CD4-positive, alpha-beta T cell treated with Interleukin-15 for 4 hours (primary cell): ENCODE measurements at places on chromosomes 4 and X.
A peak's percentile ranks its signal among the peaks of the same experiment; 100 is the strongest.

DNA sequence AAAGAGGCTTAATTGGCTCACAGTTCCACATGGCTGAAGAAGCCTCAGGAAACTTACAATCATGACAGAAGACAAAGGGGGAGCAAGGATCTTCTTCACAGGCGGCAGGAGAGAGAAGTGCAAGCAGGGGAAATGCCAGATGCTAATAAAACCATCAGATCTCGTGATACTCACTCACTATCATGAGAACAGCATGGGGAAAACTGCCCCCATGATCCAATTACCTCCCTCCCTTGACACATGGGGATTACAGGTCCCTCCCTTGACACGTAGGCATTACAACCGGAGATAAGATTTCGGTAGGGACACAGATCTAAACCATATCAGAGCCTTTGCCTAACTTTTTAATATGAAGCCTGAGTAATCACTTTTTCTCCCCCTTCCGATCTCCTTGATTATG lies 43.7 kb upstream of the MAPK10 start:
- no peak for DNase-seq

GRCh38 chr4:15374656-15375055 lies 53.2 kb upstream of the C1QTNF7 start:
- DNase-seq: no peak

- no peak for DNase-seq
Observed at GRCh38 chrX:119093991-119094735, 21.4 kb downstream of the CT47C1 start.

GRCh38 chrX:150159537-150159936 lies 203.6 kb upstream of the MAMLD1 start:
- no peak for DNase-seq

GRCh38 chr4:7738458-7739076 lies 201.1 kb downstream of the AFAP1 start:
- DNase-seq: no peak

DNA sequence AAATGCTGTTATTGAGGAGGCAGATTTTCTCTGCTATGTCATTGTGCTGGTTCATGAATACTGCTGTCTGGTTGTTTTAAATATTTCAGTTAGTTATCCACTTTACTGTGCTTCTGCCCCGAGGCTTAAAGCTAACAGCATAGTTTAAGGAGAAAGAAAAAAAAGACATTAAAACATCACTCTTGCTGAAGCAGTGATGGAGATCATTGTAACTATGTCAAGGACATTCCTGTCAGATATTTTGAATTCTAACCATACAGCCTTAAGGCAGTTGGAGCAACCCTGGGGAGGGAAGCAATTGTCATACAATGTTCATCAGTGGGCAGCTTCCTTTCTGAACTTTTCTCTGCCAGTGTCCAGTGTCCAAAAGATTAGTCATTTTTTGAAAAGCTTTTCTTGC lies 199.0 kb upstream of the DDX53 start:
- no peak for DNase-seq

GRCh38 chr4:25069014-25069413 lies 38.3 kb upstream of the LGI2 start:
- DNase-seq: no peak

DNA sequence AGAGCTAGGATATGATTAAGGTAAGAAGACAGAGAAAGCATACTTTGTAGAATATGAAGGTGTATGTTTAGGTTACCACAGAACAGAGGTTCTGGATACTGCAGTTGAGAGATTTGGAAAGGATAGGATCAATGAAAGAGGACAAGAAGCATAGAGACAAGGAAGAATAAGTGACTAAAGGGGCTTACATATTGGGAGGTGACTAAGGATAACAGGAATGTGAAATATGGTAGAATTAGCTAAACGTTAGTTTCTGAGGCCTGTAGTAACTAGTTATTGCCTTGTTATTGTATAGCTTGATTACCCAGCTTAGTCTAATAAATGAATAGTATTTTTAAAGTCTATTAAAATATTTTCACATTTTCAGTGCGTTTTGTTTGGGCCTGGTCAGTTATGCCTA lies 38.2 kb downstream of the CENPI start:
- no peak for DNase-seq

DNA sequence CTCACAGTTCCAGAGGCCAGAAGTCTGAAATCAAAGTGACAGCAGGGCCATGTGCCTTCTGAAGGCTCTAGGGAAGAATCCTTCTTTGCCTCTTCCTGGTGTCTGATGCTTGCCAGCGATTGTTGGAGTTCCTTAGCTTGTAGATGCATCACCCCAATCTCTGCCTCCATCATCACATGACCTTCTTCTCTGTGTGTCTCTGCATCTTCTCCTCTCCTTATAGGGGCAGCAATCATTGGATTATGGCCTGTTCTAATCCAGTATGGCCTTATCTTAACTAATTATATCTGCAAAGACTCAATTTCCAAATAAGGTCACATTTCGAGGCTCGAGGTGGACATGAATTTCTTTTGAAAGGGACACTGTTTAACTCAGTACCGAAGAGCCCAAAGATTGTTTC lies 71.7 kb upstream of the RAI2 start:
- DNase-seq: no peak

GRCh38 chr4:183674153-183674552 lies 15.1 kb downstream of the TRAPPC11 start:
- DNase-seq: no peak

GRCh38 chr4:139279760-139280620 lies at the start of gene MGARP:
MGARP (minus strand) TSS chr4:139280225; CDS start chr4:139280158, 67 bp downstream.
- no peak for DNase-seq

- no peak for DNase-seq
Observed at GRCh38 chr4:168853770-168854169, 156.3 kb downstream of the CBR4 start.

DNA sequence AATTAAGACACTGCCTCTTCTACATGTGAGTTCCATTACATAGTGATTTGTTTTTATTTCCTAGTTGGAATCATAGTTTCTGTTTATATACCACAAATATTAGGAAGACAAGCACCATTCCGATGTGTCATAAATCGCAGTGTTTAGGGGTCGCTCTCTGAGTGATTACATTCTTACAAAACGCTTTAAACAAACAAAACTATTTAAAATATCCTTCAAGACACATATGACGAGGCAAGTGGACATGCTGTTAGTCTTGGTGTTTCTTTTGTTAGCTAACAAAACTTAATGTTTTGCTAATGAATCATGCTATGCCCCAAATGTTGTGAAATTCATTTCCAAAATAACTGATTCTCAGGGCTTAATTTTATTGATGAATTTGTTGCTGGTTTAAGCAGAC lies 1219.3 kb upstream of the PRKX start:
- DNase-seq: no peak

DNA sequence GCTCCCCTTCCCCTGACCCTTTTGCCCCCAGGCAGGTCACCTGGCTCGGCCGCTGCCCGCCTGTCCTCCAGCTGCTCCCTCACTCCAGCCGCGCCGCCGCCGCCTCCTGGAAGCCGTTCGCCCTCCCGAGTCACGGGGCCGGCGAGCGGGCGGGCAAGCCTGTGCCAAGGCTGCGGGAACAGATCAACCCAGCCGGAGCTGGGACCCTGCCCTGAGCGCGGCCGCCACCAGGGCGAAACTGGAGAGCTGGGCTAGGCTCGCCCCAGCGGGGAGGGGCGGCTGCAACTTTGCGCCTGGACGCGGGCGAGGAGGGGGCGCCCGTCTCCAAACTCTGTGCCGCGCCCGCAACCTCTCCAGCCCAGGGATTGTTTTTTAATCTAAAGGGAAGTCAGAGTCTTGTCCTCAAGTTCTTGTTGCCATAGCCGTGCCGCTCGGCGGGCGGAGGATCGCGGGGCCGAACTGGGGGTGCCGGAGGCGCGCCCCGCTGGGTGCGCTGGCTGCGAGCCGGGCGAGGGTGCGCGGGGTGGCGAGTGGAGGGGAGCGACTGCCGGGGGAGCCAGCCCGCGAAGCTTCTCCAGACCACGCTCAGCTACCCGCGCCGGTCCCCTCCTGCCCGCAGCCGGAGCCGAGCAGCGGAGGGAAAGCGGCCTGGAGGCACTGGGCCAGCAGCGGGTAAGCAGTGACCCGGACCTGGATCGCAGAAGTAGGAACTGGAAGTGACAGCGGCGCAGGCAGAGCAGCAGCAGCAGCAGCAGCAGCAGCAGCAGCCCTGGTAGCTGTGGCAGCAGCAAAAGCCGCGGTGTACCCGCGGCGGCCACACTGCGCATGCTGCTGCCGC lies 13.4 kb downstream of the ARHGEF6 start:
- peak; percentile 35 for DNase-seq

DNA sequence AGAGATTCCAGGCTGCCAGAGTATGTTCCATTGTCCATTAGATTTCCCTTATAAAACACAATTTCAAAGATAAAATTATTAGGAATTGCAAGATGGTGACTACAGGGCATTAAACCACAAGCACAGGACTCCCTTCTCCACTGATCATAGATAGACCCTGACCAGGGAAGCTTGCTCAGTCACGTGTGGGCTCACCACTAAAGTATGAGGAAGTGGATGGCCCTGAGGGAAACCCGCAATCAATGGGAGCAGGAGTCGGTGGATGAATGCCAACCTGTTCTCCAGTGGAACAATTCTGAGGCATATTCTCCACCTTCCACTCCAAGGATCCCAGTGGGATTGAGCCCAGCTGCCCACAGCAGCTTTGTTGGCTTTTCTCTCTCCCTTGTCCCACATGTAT lies 515.7 kb downstream of the BCOR start:
- DNase-seq: no peak

GRCh38 chr4:56426273-56426672 lies 9.1 kb downstream of the PPAT start:
- DNase-seq: no peak

DNA sequence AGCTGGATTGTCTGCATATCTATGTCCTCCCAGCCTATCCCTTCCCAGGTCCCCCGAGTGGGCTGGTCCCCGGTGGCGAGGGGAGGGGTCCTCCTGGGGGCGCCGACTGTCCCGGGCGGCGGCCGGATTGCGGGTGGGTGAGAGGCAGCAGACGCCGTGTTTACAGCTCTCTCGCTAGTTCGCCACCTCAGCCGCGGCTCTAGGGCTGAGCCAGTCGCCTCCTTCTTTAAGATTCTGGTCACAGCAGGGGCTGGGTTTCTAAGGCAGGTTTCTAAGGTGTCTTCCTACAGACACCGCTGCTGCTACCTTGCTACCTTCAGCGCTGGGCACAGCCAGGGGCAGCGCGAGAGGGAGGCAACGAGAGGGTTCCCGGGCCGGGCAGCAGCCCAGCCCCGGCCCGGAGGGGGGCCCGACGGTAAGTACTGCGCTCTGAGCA lies 57.2 kb downstream of the FRMPD3 start:
- DNase-seq: no peak

DNA sequence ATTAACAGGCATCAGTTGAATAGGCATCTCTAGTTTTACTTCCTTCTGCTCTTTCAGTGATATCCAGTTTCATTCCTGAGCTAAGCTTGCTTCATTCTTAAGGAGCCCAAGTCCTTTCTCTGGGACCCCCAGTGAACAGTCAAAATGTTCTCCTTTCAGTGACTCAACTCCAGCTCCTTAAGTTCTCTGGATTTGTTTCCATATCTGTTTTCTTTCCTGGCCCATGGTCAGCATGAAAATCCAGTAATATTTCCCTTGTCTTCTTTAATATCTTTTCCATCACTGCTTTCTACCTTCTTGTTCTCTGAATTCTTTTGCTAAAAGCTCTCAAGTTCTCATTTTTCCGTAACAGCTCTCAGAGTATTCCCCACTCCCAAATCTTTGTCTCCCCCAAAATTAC lies 25.5 kb downstream of the ADGRL3 start:
- no peak for DNase-seq

GRCh38 chr4:101774807-101775206 lies 15.7 kb upstream of the BANK1 start:
- DNase-seq: no peak

DNA sequence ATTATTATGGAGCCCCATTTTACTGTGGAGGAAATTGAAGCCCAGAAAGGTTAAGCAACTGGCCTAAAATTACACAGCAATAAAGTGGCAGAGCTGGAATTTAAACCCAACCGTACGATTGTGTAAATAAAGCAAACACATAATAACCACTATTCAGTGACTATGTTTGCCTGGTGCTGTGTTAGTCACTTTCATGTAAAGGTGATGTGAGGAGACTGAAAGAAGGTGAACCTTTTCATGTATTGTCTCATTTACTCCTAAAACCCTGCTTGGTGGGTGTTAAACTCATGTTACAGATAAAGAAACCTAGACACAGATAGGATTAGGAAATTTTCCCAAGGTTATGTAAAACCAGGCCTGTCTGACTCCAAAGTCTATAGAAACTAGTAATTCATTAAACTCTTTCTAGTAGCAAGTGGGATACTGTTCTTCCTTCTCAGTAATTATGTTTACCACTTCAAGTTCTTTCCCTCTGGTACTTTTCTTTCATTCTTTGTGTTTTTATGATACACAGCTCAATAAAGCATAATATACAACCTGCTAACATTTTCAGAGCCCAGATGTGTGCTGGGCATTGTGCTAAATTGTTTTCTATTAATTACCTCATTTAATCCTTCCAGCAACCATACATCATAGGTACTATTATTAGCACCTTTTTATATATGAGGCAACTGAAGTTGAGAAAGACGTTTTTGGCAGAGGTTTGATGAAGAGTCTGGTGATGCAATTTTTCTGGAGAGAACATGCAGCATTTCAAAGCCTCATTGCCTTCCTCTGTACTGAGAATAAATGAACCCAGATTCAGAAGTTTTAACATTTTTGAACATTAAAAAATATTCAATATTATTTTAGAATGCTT lies 202.7 kb downstream of the SPRY1 start:
- DNase-seq: no peak

DNA sequence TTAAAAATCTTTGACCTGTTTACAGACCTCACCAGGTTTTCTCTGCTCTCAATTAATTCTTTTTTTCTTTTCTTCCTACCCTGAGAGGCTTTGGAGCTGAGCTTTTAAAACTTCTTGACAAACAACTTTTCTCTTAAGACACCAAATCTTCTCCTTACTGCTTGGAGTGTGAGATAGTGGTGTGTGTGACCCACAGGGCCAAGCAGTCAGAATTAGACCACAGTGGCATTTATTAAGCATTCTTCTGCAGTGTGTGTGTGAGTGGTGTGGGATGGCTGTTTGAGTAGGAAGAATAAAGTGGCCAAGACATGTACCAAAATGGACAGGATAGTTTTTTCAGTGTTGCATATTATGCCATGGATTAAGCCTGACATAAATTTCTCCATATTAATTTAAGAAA lies 665.1 kb downstream of the RAPGEF2 start:
- no peak for DNase-seq

GRCh38 chr4:154528869-154529268 lies 21.3 kb downstream of the PLRG1 start:
- no peak for DNase-seq

- no peak for DNase-seq
Observed at GRCh38 chr4:125624951-125625350, 310.2 kb downstream of the FAT4 start.

GRCh38 chr4:102447413-102447812 lies 53.7 kb upstream of the NFKB1 start:
- DNase-seq: peak; percentile 21

GRCh38 chr4:174496631-174497432 lies 25.5 kb downstream of the HPGD start:
- no peak for DNase-seq

DNA sequence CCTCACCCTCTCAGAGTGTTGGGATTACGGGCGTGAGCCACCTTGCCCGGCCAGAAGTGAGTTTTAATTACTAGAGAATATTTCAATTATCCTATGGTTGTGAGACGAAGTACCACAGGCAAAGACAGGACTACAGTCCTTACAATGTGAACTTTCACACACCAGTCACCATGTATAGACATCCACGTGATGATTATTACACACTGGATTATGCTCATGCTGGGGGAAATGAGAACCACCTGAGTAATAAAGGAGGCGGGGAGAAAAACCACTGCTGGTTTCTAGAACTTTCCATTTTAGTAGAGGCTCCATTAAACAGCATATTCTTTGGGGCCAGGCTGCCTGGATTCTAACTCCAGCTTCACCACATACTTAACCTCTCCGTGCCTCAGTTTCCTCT lies 42.5 kb upstream of the TLR2 start:
- no peak for DNase-seq
